ENCODE measurements at places on chromosomes 16 and 17. TPM values are rescaled to one million over a fixed set of nuclear protein-coding genes. Genes with fewer than 3 reads are reported as not detected.
A peak's percentile ranks its signal among the peaks of the same experiment; 100 is the strongest.

DNA sequence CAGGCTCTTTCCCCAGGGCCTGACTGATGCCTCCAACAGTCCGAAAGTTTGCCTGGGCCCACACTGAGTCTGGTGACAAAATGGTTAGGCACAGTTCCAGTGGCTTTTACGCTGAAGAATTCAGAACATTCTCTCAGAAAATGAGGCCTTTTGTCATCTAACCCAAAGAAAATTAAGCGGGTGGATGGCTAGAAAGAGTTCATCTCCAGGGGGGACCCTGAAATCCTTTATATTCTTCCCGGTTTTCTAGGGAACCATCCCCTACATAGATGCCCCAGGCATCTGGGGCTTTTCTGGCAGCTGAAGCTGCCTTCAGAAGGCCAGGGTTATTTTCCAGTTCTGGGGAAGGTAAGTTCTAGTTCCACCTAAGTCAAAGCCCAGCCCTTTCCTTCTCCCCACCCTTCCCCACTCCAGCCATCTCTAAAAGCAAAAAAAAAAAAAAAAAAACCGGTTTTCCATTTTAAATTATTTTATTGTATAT is 2.2 kb downstream of the RASD1 start:
- no peak for DNase-seq

DNA sequence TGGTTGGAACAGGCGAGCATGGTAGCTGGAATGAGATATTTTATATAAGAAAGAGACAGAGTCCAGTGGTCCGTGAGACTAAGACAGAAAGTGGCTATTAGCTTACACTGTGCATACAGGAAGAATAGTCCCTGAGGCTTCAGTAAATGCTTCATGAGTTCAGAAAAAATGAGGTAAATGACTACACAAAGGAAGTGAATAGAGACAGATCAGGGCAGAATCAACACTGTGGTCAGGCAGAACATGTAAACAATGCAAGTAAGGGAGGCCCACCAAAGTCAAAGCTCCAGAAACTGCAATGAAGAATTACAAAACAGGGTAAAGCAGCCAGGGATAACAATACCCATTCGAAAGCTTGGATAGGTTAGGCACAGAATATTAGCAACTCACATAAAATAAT is 4.8 kb downstream of the ABCA10 start:
- no peak for DNase-seq

DNA sequence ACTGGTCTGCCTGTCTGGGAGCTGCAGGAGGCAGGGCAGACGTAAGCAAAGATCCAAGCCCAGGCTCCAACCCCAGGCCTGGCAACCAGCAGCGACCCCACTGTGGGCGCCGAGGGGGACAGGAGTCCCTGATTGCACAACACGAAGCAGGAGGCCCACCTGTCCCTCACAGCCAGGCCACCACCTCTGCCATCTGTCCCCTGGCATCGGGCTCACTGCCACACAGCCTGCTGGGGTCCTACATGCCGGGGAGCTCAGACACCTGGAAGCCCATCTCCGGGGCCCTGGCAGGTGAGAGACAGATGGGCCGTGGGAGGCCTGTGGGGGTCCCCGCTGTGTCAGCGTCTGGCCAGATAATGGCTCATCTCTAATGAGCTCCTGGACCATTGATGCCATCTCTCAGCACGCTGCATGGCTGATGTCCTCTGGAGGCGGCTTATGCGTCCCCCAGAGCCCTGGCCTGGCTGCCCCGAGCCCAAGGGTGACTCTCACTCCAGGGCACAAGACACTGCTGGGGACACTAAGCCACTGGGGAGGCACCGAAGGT is 11.3 kb upstream of the RASD1 start:
- peak; percentile 32 for DNase-seq

DNA sequence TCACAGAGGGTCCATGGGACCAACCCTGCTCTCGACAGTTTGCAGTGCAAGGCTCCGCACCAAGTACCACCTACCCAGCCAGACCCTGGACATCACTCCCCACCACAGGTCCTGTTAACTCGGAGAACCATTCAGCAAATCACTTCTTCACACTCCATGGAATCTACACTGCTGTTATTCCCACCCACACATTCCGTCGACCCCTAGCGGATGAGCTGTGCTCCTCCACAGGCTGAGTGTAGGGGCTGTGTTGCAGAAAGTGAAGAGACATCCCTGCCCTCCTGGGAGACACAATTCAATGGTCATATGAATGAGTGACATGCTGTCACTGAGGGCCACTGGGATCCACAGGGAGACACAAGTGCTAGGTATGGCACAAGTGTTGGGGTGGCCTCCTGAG is 27.5 kb downstream of the MPG start:
- DNase-seq, result no peak

DNA sequence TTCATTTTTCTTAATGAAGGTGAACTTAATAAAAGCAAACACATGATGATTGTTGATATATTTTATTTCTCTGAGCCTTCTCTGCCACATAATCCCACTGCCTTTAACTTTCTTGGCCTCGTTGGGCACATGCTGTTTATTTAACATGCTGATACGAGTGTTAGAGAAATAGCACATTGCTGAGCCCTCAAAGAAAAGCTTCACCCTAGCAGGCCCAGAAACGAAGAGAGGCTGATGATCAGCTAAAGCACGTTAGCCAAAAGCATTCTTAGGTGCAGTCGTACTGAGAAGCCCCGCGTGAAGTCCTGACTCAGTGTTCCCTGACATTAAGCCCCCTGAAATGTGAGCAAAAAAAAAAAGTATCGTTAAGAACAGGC is 122.8 kb downstream of the CCDC182 start:
- no peak for DNase-seq

The LPCAT2 gene
- 35.8 TPM for total RNA-seq

DNA sequence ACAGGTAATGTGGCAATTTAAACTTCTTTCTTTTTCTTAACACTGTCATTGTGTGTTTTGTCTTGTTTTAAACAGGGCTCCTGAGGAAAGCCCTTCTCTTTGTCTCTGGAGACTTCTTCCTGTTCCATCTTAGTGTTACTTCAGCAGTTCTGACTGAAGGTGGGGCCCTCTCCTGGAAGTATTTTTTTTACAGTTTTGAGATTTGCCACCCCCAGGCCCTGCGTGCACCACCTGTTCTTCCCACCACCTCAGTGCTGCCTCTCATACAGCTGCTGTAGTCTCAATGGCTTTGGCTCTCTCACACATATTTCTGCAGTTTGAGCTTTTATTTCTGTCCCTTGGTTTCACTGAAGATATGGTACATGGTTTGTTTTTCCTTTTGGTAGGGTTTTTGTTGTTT is 52.5 kb upstream of the ALDH3A1 start:
- DNase-seq, result no peak

GRCh38 chr17:78687944-78688343 is 94.1 kb downstream of the CYTH1 start:
- no peak for DNase-seq

DNA sequence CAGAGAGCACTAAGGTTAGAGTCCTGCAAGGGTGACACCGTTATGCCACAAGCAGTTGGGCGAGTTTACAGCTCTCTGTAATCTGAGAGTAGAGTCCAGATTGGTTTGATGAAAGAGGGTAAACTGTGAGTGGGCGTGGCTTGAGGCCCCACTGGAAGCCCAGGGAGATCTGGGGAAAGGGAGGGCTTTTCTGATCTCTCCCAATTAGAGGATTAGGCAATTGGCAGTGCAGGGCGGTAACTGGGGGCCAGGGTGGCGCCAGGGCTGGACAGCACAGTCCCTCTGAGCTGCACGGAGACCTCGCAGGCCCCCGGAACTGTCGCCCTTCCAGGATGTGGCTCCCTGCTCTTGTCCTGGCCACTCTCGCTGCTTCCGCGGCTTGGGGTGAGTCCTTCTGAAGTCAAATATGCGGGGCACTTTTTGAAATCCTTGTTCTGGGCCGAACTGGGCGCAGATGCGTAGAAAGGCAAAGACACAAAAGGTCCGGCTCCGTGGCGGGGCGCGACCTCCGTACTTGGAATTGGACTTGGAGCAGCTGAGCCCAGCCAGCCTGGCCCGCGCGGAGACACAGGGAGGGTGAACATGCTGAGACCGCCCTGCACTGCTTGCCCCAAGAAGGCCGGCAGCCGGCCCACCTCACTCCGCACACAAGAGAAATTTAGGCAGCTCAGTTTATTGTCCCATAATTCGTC is 72.4 kb downstream of the CES1 start:
- peak; percentile 70 for DNase-seq

DNA sequence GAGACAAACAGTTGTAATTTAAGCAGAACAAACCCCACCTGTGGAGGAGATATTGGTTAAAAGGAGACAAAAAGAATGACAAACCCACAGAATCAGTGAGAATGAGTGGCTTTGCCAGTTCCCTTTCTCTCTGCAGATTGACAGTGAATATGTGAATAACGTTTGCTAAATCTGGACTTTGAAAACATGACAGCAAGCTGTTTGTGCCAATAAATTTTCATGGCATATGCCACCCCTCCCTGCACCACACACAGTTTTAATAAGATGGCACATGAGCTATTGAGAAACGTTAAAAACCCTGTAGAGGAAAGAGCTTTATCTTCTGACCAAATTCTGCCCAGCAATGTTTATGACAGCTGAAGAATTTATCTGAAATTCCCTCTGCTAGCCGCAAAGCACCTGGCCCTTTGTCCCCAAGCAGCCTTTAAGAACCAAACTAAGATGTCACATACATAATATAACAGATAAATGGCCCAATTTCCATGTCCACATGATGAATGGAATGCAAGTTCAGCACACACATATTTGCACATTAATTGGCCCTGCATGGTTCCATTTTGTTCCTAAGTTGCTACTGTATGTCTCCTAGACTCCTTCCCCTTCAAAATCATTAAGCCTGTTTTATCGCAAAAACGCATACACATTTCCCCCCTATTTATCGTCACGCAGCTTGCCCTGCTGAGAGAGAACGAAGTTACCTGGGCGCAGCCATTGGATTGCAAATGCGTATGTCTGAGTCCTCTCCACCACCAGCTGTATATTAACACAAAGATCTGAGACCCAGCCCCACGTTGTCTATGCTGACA is 773.5 kb upstream of the EEF2KMT start:
- DNase-seq, result no peak

The ABCC6 gene
- 40.5 TPM for total RNA-seq

- no peak for DNase-seq
Observed at GRCh38 chr17:65688307-65688706, 126.9 kb upstream of the AXIN2 start.

DNA sequence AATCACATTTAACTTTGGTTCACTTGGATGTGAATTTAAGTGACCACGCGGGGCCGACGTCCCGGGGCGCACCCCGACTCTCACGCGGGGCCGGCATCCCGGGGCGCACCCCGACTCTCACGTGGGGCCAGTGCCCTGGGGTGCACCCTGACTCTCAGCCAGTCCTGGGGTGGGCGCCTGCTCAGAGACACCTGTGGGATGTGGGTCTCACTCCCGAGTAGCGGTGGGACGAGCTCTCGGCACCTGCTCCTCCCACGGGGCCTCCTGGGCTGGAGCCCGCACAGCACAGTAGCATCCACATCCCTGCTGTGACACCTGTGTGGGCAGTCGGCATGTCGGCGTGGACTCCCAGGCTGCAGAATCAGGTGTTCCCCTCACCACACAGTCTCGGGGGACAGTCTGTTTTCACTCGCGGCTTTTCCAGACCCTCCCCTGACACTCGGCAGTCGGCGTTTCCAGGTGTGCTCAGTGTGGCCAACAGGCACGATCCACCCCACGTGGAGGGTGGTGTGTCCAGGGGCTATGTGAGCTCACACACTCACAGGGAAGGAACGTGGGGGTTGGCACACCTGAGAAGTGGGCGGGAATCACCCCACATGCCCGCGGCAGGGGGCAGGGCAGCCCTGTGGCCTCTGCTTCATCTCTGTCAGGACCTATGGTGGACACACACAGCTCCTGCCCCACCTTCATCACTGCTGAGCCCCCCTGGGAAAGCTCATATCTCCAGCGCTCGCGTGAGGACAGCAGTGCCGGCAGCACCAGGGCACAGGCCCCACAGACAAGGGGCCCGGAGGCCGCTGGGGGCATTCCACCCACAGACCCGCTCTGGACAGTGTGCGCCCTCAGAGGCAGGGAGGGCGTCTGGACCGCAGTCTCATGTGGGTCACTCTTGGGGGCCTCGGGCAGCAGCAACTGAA is 51.8 kb downstream of the LMF1 start:
- no peak for DNase-seq

The HAS3 gene
- 12.6 TPM for total RNA-seq

The TBX2 gene
- total RNA-seq, result 83.3 TPM

The TMC8 gene
- 33.8 TPM for total RNA-seq

DNA sequence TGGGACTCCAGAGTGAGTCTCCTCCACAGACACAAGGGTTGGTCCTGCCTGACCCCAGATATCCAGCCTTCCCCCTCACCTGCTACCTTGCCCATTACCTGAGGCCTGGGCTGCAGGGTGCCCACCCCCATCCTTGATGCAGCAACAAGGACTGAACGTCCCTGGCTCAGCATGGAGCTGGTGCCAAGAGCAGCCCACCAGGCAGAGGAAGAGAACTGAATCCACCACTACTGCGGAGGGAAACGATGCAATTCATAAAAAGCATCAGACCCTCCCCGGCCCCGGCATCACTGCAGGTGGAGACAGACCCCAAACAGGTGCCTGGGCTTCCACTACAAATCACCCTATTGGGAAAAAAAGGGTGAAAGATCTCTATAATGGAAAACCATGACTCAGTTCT is 131.0 kb upstream of the TNRC6C start:
- DNase-seq, result peak; percentile 13

- no peak for DNase-seq
Observed at GRCh38 chr16:84833144-84833500, 13.3 kb downstream of the CRISPLD2 start.

DNA sequence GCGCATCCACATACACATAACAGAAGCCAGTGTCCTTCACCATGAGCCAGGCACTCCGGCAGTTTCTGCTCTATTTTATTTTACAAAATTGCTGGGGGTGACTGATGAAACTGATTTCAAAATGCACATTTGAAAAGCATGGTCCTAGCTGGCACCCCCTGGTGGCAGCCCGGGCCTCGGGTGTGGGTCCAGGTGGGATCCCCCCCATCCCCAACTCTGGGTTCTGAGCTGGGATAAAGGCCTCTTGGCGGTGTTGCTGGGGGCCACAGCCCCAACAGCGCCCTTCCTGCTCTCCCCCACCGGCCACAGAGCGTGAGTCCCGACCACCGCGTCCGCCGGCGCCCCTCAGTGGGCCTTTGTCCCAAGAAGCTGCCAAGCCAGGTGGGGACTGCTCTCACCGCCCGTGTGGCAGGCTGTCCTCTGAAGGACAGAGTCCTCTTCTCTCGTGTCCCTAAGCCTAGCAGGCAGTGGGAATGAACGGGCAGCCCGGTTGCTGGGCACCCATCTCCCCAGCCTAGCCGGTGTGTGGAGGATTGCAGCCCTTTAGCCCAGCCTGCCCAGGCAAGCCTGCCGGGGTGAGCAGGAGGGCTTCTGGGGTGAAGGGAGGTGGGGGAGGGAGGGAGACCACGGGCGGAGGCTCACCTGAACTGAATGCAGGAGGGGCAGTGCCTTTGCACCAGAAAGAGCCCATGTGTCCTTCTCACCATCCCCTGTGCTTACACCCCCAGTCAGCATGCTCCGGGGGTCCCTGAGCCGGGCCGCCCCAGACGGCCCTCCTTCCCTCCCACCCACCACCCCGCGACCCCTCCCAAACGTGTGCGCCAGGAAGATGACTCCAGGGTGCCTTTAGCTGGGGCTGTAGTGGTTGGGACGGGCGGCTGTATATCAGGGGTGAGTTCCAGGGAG is 898 bp downstream of the SNAI3 start:
- peak; percentile 61 for DNase-seq

The RNF213 gene
- 300 TPM for total RNA-seq

All from lower lobe of right lung (tissue), 2 donors.